ENCODE measurements at places on chromosomes 12 and 14.
A peak's percentile ranks its signal among the peaks of the same experiment; 100 is the strongest.

DNA sequence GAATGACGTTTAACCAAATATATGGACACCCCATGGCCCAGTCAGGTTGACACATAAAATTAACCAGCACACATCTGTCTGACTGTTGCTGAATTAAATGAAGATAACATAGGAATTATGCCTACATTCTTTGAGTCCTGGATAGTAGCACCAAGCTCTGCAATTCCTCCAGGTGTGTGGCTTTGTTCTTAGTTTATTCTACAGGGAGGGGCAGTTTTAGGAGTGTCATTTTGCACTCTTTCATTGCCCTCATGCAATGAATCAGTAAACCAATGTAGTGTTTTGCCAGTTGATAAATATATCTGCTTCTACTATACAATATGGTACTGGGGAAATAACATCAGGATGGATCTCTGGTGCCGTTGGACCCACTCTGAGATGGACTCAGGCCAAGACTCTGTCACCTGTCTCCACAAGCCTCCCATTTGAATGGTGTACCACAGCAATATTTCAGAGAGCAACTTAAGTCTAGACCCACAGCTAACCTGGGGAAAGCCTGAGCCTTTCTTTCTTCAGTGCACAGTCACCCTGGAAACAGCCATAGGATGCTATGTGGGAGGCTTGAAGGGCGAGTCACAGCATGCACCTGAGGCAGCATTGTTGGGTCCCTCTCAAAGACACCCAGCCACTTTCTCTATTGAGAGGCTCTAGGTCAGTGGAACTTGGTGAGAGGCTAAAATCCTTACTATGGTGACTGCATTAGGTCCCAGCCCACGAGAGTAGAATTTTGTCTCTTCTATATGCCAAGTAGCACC lies 73.2 kb downstream of the ANO4 start:
- DNase-seq: no peak

DNA sequence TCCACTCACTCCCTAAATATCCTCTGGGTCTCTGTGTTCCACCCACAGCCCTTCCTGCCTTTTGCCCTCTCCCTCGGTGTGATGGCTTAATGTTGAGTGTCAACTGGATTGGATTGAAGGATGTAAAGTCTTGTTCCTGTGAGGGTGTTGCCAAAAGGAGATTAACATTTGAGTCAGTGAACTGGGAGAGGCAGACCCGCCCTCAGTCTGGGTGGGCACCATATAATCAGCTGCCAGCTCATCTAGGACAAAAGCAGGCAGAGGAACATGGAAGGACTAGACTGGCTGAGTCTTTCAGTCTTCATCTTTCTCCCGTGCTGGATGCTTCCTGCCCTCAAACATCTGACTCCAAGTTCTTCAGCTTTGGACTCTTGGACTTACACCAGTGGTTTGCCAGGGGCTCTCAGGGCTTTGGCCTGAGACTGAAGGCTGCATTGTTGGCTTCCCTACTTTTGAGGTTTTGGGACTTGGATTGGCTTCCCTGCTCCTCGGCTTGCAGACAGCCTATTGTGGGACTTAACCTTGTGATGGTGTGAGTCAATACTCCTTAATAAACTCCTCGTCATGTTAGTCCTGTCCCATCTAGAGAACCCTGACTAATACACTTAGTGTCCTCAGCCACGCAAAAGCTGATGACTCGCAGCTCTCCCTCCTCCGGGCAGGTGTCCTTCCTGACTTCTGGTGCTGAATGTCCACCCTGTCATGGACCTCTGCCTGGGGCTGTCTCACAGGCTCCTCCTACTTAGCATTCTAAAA lies 5.9 kb downstream of the DGLUCY start:
- DNase-seq: no peak

GRCh38 chr12:23847857-23848256 lies 101.6 kb downstream of the SOX5 start:
- no peak for DNase-seq

GRCh38 chr12:59886131-59886733 lies 290.4 kb downstream of the SLC16A7 start:
- DNase-seq: no peak

GRCh38 chr12:61676520-61676919 lies 583.7 kb upstream of the USP15 start:
- no peak for DNase-seq

DNA sequence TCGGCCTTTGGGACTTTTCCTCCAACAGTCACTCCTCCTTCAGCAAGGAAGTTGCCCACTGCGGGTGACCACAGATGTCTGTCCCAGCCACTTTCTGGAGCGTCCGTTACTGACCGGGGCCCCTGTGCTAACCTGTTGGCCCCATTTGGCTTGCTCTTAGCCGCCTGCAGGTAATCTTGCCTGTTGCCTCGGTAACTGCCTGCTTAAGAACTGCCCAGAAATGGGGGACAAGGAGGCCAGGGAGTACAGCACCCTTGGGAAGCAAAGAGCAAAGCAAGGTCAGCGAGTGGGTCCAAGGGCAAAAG lies 338.8 kb upstream of the SFSWAP start:
- DNase-seq: no peak

- no peak for DNase-seq
These were observed 1.6 kb upstream of the NFATC4 start for GRCh38 chr14:24366413-24366720.

DNA sequence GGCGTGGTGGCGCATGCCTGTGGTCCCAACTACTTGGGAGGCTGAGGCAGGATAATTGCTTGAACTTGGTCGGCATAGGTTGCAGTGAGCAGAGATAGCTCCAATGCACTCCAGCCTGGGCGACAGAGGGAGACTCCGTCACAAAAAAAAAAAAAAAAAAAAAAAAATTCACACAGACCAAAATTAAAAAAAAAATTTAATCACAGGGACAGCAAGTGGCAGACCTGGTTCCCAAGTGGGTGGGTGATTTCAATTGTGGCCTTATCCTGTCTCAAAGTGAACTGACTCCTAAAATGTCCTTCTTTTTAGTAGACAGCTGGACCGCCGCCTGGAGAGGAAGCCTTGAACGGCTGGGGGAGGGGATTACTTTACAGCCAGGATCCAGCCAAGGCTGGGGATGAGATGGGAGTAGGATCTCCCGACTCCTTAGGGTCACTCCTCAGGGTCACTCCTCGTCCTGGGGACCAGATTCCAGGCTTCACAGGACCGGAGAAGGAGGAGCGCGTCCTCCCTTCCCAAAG lies 1.5 kb upstream of the KCNH3 start:
- DNase-seq: no peak

DNA sequence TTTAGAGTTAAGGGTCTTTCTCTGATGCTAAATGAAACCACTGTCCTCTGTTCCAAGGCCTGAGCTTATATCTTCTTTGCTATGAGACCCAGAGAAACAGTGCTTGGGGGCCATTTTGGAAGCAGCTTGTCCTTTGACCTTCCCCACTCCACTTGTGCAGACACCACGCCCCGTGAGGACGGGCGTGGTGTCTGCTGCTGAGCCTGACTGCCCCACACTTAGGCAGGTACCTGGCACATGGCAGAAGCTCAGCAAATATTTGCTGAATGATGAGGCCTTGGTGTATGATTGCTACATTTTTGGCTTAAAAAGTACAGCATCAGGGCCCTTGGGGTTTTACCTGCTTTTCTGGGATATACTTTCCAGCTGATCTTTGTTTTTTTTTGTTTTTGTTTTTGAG lies 69.9 kb downstream of the RASSF3 start:
- DNase-seq: peak; percentile 46

- DNase-seq: no peak
These were observed at the start of gene HOXC4 for GRCh38 chr12:54053751-54054741. Gene HOXC4, plus strand, starts transcription at chr12:54053835. Its CDS starts 88 bp downstream, at chr12:54053923.

DNA sequence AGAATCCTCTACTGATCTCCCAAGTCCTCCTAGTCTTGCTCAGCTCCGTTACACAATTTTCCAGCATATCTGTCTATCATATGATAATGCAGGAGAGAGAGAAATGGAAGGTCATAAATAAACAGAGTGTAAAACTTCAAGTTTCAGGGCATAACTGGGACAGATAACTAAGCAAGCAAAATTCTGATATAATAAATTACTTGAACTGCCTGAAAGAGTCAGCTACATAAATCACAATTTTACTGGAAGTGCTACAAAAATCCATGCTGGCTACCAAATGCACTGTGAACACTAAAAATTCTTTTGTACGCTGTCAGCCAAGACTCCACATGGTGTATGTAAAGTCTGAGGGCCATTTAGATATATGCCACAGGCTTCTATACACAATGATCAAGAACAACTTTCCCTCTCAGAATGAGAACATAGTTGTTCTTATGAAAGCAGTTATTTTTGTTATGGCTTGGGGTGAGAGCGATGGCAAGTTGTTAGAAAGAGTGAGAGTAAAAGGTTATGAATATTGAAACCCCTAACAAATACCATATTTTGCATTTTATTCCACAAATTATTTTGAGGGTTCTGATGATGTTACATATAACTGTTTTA lies 41.1 kb downstream of the GRIP1 start:
- DNase-seq: no peak

GRCh38 chr12:97038834-97039233 lies 131.8 kb downstream of the NEDD1 start:
- no peak for DNase-seq

DNA sequence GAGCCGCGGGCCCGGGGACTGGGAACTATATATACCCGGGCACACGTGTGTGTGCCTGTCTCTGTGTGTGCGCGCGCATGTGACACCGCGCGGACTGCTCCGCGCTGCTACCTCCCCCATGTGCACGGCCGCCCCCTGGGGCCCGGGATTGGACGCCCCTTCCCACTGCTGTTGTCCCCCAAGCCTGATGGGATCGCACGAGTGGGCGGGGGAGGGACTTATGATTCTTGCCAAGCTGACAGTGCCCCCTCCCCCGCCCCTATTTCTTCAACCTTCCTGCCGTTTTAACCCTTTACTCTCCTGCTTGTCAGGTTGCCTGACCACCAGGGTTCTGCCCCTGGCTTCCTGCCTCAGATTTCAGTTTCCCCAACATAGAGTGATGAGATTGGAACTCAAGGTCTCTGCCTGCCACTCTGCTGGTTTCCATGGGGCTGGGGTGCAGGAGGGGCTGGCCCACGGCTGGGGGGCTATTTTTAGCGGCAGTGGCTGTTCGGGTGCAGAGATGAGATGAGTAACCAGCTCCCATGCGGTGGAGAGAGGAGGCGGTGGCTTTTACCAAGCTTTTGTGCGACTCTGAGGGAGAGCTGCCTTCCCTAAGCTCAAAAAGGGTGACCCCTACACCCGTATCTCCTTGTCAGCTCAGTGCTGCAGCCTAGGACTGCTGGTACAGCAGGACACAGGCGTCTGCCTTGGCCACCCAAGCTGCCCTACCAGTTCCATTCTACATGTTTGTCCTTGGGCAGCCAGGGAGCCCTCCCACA lies at the start of gene DDN:
DDN (minus strand) TSS at position 5 of the 761 bp plus-strand sequence. CDS start 88 bp downstream, outside the sequence.
- DNase-seq: peak; percentile 80

DNA sequence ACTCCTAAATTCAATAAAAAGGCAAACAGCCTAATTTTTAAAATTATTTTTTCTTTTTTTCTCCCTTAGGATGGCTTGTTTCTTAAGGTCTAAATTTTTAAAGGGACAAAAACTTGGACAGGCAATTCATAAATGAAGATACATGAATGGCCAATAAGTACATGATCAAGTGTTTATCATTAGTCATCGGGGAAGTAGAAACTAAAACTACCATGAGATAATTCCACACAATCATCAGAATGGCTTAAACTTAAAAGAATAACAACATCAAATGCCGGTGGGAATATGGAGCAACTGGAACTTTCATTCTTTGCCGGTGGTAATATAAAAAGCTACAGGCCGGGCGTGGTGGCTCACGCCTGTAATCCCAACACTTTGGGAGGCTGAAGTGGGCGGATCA lies 29.1 kb downstream of the MOK start:
- no peak for DNase-seq

DNA sequence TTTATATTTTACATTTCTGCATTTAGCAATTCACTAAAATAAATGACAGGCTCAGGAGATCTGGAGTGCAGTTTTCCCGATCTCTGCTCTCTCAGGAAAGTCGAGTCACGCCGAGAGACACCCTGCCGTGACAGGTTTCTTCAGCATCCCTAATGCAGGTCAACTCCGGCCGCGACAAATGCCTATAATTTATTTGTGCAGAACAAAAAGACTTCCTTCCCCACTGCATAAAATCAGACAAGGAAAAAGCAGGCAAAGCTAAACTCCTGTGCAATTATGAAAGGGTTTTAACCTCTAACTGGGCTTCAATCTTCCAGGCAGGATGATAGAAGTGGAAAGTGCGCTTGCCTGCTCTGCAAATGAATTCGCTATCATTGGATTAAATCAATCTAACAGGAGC lies 28.1 kb downstream of the SPRING1 start:
- no peak for DNase-seq

DNA sequence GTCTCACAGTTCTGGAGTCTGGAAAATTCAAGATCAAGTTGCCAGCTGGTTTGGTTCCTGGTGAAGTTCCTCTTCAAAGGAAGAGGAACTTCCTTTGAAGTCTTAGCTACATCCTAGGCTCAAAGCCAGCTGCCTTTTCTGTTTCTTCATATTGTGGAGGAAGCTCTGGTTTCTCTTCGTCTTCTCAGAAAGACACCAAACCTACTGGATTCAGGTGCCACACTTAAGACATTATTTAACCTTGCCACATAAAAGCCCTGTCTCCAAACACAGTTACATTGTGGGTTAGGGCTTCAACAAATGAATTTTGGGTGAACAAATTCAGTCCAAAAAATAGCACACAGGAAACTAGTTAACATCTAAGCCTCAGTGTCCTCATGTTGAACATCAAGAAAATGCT lies 1019.8 kb downstream of the GALC start:
- DNase-seq: no peak

GRCh38 chr12:46926526-46926925 lies 100.7 kb upstream of the SLC38A4 start:
- no peak for DNase-seq

GRCh38 chr14:92391726-92392125 lies 68.8 kb downstream of the SLC24A4 start:
- DNase-seq: no peak

- DNase-seq: no peak
These were observed 15.5 kb downstream of the PLEKHA5 start for GRCh38 chr12:19144985-19145384.

GRCh38 chr14:64637735-64638473 lies 66.3 kb upstream of the PLEKHG3 start:
- DNase-seq: no peak

GRCh38 chr12:24970177-24970576 lies 21.3 kb upstream of the BCAT1 start:
- no peak for DNase-seq

- no peak for DNase-seq
These were observed 135.1 kb downstream of the RBM19 start for GRCh38 chr12:113831016-113831415.

GRCh38 chr12:102144221-102144620 lies 24.2 kb downstream of the PARPBP start:
- DNase-seq: no peak

DNA sequence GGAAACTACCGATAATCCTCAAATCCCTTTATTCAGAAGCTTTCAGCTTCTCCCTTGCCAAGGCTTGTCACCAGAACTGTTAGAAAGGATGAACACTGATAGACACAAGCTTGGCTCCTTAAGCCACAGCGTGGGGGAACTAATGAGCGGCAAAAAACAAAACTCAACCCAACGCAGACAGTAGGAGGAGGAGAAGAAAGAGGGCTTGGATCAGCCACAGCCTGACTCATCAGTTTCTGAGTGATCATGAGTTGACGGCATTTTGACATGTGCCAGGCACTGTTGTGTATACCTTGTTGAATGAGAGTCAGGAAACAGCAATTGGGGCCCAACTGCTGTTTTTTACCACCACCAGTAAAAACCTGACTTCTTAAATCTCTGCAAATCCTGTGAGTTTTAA lies 23.7 kb downstream of the PLXNC1 start:
- peak; percentile 23 for DNase-seq
